Peyer's patch (tissue), 4 donors: ENCODE measurements at places on chromosomes 13 and 19.

GRCh38 chr13:68708336-68708908 is 1399.2 kb upstream of the ATXN8OS start:
- no peak for DNase-seq
- H3K36me3 ChIP-seq, result no peaks in the 10 kb centered on the region
- no peak overlapping the region for H3K4me3 ChIP-seq
- H3K27ac ChIP-seq, result no peak overlapping the region
- H3K4me1 ChIP-seq, result no peaks in the 10 kb centered on the region

DNA sequence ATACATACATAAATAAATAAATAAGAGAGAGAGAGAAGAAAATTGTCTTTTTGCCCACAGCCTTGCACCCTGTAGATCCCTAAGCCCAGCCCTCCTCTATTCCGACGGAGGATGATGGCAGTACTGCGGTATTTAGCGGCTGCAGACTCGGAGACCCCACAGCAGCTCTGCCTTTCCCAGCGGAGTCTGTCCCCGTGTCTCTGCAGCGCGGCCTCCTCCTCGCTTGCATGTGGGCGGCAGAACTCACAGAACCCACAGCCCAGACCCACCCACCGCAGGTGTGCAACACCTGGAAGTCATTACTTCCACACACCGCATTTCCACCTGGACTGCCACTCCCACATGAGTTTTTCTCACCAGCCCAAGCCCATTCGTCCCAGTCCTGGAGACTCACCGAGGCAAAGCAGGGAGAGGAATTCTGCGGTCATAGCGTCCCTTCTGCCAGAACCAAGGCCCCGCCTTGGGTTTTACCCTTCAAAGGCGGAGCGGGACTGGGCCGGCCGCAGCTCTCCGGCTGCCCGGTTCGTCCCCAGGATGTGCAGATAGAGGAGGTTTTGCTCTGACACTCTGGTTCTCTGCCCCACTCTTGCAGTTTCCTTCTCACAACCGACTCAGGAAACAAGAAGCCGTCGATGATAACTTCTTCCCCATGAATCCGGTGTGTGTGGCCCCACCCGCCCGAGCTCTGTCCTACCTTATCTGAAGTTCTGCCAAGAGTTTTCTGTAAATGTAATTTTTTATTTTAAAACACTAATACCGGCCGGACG is at the start of gene VSTM1:
VSTM1 (minus strand) TSS at position 548 of the 767 bp plus-strand sequence; CDS start at position 428, 120 bp downstream.
- no peaks in the 10 kb centered on the region for H3K27me3 ChIP-seq
- H3K27ac ChIP-seq, result no peak within 1 kb of the TSS
- no peak within 1 kb of the TSS for H3K4me3 ChIP-seq
- no peaks in the 10 kb centered on the region for H3K4me1 ChIP-seq

GRCh38 chr13:52894413-52894812 is 46.0 kb upstream of the PCDH8 start:
- no peak overlapping the region for H3K4me3 ChIP-seq
- H3K4me1 ChIP-seq, result no peaks in the 10 kb centered on the region
- no peaks in the 10 kb centered on the region for H3K36me3 ChIP-seq
- H3K27ac ChIP-seq, result no peak overlapping the region

GRCh38 chr19:41853768-41854167 is 6.3 kb upstream of the RPS19 start:
- no peaks in the 10 kb centered on the region for H3K4me1 ChIP-seq
- H3K27ac ChIP-seq, result no peak overlapping the region
- H3K4me3 ChIP-seq, result no peak overlapping the region
- no peaks in the 10 kb centered on the region for H3K36me3 ChIP-seq
- no peak for DNase-seq

DNA sequence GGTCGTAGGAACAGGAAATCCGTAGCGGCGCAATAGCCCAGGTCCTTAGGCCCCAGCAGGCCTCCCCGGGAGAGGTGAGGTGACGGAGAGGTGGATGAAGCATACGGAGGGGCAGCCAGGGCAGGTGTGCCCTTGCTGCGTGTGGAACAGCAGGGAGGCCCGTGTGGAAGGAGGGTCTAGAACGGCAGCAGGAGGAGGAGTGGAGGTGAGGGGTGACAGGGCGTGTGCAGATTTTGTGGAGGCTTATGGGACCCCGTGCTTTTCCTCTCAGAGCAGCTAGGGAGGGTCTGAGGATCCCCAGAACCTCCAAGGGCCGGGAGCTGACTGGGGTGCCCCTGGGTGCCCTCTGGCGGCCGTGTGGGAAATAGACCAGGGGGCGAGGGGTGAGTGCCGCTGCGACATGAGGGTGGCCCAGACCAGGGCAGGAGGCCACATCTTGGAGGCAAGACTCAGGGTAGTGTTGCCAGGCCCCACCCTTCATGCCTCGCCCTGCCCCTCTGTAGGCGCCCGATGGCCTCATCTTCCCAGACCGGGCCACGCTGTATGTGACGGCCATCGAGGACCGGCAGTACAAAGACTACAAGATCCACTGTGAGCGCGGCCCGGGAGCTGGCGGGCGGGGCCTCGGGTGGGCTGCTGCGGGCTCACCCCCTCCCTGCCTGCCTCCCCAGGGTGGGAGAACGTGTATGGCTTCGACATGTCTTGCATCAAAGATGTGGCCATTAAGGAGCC is 5.0 kb upstream of the ADM5 start:
- no peak overlapping the region for H3K27ac ChIP-seq
- no peak for DNase-seq
- peaks cover 2% of the 10 kb centered on the region for H3K27me3 ChIP-seq
- H3K36me3 ChIP-seq, result no peaks in the 10 kb centered on the region

- DNase-seq, result no peak
- H3K4me1 ChIP-seq, result no peaks in the 10 kb centered on the region
- H3K27me3 ChIP-seq, result no peaks in the 10 kb centered on the region
Measured at GRCh38 chr19:5893907-5894703, 9.5 kb downstream of the NDUFA11 start.

DNA sequence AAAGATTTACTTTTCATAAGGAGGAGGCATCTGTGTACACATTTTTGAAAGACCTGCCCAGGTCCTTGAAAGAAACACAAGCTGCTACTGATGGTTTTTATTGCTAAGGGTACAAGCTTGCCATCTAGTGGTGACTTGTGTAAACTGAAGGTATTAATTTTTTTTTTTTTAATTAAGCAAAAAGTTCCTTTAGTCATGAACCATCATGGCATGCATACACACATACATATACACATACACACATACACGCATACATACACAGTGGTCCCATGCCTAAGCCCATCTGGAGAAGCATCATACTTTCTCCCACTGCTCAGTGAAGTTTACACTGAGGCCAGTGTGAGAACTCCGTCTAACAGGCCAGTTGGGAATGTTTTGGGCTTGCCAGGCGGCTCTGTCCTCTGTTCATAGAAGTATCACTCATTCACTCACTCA is 312.5 kb downstream of the DCLK1 start:
- no peaks in the 10 kb centered on the region for H3K4me1 ChIP-seq
- no peak for DNase-seq
- H3K27me3 ChIP-seq, result no peaks in the 10 kb centered on the region
- no peak overlapping the region for H3K27ac ChIP-seq
- H3K36me3 ChIP-seq, result no peaks in the 10 kb centered on the region
